BE2C (cell line): ENCODE measurements at places on chromosomes 7 and 10.

- no peak for DNase-seq
These were observed 43.2 kb downstream of the HDAC9 start for GRCh38 chr7:18538554-18539250.

GRCh38 chr7:152590481-152590880, 85.5 kb downstream of the XRCC2 start:
- no peak for DNase-seq

DNA sequence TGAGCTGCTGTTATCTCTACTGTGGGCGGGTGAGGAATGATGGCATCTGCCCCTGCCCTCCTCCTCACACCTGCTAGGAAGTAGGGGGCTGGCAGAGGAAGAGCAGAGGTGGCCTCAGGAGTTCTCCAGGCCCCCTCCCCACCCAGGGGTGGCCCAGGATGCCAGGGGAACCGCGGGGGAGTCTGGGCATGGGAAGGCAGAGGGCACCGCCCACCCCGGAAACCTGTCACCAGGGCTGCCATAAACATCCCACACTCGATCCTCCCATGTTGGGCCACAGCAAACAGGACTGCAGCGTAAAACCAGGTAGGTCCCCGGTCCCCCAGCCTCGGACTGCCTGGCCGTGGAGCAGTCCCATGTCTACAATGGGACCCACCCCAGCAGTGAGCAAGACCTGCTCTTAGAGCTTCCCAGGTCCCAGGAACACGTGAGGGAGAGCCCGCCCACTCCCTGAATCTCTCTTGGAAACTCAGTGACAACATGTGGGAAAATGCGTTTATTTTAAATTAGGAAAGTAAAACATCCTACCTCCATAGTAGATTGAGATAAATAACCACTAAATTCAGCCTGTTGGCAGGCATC, 23.4 kb downstream of the EBF3 start:
- DNase-seq, result no peak

- DNase-seq, result peak; percentile 85
These were observed 78.5 kb downstream of the LHPP start for GRCh38 chr10:124539935-124540641.

- DNase-seq, result peak; percentile 60
These were observed 33.8 kb upstream of the ZFAND2A start for GRCh38 chr7:1193593-1194424.

DNA sequence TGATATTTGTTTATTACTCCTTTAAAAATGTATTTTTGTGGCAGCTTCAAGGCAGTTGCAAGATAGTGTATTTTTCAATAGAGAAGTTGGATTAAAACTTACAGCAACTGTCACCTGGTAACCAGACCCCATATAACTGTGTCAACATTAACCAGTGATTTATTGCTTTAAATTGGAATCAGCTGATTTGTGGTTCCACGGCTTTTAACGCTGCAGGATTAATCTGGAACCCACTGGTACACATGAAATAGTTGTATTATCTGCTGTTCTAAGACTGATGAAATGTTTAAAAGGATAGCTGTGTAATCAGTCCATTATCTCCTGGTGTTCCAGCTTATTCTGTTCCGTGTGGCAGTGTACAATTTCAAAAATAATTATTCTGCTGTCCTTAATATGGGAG, 180.2 kb downstream of the CELF2 start:
- no peak for DNase-seq

DNA sequence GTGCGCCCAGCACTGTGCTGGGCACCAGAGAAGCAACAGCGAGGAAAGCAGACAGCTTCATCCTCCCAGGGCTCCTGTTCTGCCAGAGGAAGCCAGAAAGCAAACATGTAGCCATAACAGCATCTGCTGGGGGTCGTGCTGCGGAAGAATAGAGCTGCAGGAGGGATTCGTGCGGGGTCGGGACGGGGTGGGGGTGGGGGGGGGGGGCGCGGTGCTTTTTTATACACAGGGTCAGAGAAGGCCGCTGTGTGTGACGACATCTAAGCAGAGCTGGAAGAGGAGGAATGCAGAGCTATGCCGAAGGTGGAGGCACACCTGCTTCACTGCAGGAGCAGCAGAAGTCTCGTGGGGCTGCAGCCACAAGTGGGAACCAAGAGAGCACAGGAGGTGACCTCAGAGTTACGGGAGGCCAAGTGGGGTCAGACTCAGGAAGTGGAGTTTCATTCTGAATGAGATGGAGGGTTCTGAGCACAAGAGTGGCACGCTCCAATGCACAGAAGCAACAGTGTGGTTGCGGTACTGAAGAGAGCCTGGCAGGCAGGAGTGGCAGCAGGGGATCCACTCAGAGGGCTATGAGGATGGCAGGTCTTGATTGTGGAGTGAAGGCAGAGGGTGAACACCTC, 11.1 kb downstream of the PKD1L1 start:
- DNase-seq, result no peak
